OCI-LY7 (cell line): ENCODE measurements at places on chromosomes 4 and X.

DNA sequence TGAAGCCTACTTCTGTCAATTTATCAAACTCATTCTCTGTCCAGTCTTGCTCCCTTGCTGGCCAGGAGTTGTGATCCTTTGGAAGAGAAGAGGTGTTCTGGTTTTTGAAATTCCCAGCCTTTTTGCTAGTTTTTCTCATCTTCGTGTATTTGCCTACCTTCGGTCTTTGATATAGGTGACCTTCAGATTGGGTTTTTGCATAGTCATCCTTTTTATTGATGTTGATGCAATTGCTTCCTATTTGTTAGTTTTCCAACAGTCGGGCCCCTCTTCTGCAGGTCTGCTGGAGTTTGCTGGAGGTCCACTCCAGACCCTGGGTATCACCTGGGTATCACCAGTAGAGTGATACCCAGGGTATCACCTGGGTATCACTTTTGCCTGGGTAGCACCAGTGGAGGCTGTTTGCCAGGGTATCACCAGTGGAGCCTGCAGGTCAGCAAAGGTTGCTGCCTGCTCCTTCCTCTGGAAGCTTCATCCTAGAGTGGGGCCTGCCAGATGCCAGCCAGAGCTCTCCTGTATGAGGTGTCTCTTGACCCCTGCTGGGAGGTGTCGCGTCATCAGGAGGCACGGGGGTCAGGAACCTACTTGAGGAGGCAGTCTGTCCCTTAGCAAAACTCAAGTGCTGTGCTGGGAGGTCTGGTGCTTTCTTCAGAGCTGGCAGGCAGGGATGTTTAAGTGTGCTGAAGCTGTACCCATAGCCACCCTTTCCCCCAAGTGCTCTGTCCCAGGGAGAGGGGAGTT lies 684.2 kb downstream of the PCDH18 start:
- DNase-seq, result no peak

DNA sequence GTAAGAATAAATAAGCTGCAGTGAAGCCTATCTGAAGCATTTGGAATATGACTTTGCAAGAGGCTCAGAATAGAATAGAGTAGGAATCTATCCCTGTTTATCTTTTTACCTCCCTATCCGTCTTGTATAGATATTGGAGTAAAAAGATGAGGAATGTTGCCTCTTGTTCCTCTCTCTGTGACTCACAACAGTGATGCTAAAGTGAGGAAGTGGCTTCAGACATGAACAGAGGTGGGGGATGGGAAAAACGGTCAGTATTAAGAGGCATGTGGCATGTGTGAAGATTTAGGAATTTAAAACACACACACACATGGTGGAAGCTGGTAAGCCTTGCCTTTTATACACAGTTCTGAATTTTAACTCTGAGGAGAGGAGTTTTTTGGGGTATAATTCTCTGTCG lies 3.8 kb upstream of the DCAF4L1 start:
- DNase-seq, result no peak

- DNase-seq, result no peak
Observed at GRCh38 chr4:11179796-11180195, 248.9 kb downstream of the HS3ST1 start.

GRCh38 chrX:72269671-72270251 lies 7.3 kb downstream of the RPS4X start:
- DNase-seq, result no peak

GRCh38 chr4:80192252-80192866 lies 4.9 kb upstream of the PRDM8 start:
- DNase-seq, result no peak

DNA sequence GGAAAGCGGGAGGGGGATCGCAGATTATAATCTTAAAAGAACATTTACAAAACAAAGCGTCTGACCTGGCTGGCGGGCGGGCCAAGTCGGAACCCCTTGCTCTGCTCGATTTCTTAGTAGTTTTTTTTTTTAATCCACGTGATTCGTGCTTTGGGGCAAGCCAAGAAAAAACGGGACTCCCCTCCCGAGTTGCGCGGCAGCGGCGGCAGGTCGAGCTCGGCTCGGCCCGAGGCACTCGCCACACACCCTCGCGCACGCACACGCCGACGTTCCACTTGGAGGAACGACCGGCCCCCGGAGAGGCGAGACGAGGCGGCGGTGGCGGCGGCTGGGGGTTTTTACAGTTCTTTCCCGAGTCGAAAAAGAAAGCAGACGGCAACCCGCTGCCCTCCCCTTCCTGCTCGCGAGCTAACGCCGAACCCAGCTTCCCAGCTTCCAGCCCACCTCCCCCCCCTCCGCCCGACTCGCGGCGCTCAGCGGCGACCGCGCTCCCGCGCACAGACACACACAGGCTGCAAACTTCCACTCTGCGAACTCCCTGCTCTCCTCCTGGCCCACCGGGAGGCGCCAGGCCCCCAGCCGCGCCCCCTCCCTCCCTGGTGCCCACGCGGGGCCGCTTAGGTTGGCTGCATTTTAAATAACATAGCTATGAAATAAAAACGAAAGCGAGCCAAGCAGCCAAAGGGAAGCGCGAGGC lies 1.2 kb downstream of the BCOR start:
- DNase-seq, result peak; percentile 56

DNA sequence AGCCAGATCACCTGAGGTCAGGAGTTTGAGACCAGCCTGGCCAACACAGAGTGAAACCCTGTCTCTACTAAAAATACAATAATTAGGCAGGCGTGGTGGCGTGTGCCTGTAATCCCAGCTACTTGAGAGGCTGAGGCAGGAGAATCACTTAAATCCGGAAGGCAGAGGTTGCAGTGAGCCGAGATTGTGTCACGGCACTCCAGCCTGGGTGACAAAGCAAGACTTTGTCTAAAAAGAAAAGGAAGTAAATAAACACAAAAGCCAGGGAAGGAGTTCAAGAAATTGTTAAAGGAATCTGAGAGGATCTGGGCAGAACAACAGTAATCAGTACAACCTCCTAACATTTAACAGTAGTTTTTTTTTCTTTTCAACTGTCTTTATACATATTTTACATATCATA lies 48.7 kb upstream of the ARHGEF6 start:
- no peak for DNase-seq

DNA sequence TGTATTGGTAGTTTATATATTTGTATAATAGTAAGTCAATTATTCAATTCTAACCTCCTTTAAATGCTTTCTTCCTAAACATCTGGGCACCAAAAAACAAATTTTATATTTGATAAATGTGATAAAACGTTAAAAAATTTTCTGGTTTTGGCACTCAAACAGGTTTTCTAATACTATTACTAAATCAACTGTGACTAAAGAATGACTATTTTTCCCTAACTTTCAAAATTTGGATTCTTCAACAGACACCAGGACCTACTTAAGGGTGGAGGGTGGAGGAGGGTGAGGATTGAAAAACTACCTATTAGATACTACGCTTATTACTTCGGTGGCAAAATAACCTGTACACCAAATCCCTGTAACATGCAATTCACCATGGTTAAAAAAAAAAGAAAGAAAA lies 555.5 kb downstream of the IL15 start:
- DNase-seq, result no peak

DNA sequence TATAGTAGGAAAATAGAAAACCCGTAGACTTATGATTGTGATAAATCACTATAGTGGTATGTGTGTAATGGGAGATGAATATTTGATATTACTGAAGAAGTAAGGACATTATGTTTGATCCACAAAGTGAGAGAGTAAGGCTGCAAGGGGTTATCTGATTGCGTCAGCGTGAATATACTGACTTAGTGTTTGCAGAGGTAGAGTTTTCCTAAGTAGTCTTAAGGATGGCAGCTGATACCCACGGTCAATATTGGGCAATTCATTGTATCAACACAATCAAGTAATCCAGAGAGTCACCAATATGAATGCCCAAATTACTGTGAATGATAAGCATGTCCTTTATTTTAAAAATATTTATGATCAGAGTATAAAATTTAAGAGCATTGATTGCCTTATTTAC lies 83.7 kb downstream of the SPOCK3 start:
- no peak for DNase-seq

DNA sequence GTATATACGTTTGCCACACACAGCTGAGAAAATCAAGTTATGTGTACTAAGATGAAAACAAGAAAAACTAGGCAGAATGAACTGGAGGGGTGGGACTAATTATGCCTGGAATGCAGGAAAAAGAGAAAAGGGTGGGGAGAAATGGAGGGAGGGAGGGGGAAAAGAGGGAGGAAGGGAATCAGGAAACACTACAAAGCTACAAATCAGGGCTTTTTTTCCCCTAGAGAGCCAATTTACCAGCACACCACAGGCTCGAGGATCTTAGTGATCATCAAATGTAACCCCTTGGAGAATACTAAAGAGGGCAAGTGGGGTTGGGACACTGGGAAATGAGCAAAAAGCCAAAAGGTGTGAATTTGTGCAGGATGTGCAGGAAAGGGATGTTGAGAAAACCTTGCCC lies 451.9 kb downstream of the SMARCA1 start:
- DNase-seq, result no peak

DNA sequence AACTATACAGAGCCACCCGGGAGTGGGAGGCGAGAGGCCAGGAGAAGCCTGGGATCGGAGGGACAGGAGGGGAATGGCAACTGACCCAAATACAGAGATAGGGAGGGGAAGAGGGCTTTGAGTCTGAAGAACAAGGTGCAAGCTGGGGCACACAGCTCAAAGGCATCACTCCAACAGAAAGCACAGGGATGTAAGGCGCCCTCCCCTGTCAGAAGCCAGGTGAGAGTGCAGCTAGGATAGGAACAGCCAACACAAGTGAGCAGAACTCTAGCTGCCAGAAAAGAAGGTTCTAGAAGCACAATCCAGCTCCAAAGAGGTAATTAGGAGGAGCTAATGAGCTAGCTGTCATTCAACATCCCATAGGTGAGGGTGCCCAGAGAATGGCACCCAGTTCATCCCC lies 232.2 kb downstream of the DHX15 start:
- no peak for DNase-seq

DNA sequence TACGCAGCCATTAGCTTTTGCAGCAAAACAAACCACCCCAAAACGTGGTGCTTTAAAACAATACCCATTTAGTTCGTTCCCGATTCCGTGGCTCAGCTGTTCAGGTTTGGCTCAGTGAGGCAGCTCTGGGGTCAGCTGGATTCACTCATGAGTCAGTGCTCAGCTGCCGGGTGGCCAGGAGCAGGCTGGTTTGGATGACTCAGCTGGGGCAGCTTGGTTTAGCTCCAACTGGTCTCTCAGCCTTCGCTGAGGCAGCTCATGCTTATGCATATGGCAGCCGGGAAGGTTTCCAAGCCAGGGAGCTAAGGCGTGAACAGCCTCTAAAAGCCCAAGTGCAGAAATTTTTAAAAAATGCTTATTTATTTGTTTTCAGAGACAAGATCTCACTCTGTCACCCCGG lies 13.3 kb upstream of the CD99 start:
- DNase-seq, result no peak

DNA sequence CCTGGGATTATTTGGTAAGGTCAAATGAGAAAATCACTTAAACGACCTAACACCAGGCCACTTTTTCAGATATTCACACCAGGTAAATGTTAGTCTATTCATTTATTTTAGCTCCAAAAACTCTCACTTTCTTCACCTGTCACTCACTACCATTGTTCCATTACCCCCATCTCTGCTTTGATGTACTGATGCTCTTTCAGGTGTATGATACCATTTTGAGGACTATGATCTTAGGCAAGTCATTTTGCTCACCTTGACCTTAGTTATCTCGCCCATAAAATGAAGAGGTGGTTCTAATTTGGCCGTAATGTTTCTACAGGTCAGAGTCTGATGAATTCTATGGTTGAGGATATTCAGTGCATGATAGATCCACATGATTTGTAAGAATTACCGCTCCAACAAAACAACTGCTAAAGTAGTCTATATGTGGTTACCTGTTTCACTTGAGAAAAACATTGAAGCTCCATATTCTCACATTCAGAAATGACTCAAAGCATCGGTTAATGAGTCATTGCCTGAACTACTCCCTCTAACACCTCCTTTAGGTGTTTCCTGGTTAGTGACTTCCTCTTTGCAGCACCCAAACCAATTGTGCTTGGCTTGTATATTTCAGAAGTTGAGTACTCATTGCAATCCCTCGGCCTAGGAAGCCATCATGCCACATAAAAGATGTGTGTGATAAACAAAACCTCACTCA lies 4.5 kb downstream of the DTHD1 start:
- DNase-seq, result no peak

DNA sequence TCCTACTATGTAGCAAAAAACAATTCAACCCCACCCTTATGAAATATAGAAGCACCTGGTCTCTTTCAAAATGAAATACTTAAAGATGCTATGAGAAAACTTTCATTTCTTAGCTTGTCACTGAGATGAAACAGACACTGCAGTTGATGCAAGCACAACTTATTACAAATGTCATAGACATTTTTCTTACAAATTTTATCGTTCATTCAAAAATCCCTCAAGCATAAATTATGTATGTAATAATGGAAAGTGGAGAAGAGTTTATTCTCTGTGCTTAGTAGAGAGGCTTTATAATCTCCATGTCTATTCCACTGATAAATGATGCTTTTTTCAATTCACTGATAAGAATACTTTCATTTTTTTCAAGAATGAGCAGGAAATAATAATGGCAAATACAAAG lies 1943.9 kb upstream of the IGFBP7 start:
- DNase-seq, result no peak

- DNase-seq, result no peak
Observed at GRCh38 chrX:120731386-120731785, 101.5 kb upstream of the C1GALT1C1 start.

DNA sequence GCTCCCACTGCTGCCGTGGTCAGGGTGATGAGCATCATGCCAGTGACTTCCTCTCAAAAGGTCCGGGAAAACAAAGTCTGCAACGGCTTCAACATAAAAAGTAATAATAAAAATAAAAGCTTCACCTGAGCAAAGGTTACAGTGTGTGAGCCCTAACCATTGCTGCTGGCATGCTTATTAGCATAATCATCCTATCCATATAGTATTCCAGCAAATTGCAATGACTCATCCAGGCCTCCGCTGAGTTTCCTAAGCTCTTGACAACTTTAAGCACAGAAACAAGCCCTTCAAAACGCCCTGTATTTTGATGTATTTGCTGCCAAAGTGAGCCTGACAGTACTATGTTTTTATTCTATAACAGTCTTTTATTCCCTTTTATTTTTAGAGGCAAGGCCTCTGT lies 100.5 kb downstream of the AASDH start:
- DNase-seq, result no peak
